ENCODE measurements at places on chromosomes 2 and 18. TPM values are rescaled to one million over a fixed set of nuclear protein-coding genes. Genes with fewer than 3 reads are reported as not detected.

EVA1A gene
- 30.4 TPM for total RNA-seq

UGT1A4 gene
- 0.24 TPM for total RNA-seq

FOXD4L1 gene
- total RNA-seq, result 1.0 TPM

CNDP1 gene
- not detected for total RNA-seq

RBKS gene
- 3.0 TPM for total RNA-seq

GRCh38 chr2:221673248-221673647 lies 101.1 kb upstream of the EPHA4 start:
- no peak for DNase-seq

- DNase-seq, result no peak
Measured at GRCh38 chr2:70767699-70768589, at the start of gene ADD2. Gene ADD2, minus strand, starts transcription at chr2:70768200. Its CDS starts 61,792 bp downstream, at chr2:70706408.

DNA sequence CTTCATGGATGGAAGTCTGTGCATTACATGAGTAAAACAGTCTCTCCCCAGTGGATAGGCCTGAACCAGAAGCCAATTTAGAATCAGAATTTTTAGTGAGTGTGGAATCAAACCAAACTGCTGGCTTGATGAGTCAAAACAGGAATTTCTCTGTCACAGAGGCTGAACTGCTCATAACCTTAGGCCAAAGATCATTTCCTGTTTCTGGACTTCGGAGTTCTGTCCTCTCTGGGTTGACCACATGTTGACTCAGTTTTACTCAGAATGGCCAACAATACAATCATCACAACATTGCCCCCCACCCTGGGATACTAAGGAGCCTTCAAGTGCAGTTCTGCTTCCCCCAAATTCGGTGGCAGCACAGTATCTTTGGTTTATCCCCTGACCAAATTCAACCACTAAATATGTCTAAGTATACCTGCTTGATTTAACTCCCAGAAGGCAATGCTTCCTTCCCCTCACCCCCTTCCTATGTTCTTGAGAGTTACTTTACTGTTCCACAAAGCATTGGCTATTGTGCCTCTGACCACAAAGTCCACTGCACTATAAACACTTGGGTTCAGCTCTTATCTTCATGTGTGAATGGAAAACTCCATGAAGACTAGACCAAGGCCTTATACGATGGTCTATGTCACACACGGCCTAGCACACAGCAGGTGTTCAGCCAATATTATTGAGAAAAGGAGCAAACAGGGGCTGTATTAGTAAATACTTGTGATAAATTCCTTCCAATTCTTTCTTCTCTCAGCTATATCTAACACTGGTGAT lies 67.8 kb downstream of the NXPH2 start:
- no peak for DNase-seq

- DNase-seq, result no peak
Measured at GRCh38 chr18:34352385-34353163, 127.9 kb upstream of the NOL4 start.

DNA sequence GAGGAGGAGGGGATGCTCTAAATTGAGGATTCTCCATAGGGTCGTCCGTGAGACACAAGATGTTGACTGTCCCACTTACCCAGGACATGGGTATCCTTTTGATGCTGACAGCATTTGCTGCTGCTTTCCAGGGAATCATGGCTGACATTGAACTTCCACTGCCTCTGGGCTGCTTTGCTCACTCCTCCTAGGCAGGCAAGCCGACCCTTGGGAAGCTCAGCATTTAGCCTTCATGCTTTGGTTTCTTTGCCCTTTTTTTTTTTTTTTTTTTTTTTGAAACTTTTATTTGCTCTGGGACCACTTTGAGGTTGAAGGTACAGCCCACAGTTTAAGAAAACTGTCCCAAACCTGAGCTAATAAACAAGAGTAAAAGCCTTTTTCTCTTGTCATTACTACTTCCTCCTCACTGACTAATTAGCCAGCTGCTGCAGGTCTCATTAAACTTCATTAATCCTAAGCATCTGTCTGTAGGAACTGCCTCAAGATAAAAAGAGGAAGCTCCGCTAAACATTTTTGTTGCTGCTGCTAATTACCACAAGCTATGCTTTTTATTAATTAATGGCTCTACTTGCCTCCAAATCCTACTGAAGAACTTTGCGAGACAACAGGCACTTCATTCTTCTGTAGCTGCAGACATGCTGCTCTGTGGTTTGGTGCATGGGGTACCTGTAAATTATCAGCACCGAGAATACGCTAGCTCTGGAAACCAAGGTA lies 125.4 kb downstream of the SPTBN1 start:
- DNase-seq, result no peak

DNA sequence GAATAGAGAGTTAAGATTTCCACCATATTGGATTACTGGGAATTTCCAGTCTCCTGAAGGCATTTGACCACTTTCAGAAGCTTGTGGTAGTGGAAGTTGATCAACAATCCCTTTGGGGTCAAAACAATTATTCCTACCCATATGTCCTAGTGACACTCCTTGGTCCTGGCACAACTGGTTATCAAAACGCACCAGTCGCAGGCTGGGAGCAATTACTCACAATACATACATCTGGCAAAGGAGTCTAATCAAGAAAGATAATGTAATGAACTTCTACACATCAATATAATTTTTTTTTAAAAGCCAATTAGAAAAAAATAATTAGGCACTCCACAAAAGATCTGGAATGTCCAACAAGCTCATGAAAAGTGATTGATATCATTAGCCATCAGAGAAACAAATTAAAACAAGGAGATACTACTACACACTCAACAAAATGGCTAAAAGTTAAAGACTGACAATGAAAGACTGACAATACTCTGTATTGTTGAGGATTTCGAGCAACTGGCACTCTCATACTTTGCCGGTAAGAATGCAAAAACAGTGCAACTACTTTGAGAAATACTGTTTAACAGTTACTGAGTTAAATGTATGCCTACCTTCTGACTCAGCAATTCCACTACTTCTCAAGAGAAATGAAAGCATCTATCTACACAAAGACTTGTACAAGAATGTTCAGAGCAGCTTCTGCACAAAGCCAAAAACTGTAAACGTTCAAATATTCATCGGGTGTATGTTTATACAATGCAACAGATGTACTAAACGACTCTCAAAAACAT lies 2.0 kb downstream of the INO80C start:
- no peak for DNase-seq

DNA sequence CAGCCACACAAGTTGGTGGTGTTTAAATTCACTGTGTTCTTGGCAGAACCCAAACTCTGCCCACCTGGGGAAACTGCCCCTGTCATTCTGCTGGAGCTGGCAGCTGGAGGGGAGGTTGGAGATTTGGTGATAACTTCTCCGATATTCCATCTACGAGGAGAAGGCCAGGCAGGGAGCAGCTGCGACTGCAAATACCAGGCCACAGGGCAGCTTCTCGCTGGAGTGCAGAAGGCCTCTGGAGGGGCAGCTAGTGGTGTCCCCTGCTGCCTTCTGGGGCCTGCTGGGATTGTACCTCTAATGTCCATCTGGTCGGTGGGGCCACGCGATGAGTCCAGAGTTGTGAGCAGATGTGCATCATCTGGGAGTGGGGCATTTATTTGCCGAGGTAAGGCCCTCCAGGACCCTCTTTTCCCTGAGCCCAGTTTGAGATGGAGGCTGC lies 98.9 kb downstream of the ACKR3 start:
- DNase-seq, result no peak

- DNase-seq, result no peak
Measured at GRCh38 chr2:119808516-119809147, 48.9 kb downstream of the PTPN4 start.

DNA sequence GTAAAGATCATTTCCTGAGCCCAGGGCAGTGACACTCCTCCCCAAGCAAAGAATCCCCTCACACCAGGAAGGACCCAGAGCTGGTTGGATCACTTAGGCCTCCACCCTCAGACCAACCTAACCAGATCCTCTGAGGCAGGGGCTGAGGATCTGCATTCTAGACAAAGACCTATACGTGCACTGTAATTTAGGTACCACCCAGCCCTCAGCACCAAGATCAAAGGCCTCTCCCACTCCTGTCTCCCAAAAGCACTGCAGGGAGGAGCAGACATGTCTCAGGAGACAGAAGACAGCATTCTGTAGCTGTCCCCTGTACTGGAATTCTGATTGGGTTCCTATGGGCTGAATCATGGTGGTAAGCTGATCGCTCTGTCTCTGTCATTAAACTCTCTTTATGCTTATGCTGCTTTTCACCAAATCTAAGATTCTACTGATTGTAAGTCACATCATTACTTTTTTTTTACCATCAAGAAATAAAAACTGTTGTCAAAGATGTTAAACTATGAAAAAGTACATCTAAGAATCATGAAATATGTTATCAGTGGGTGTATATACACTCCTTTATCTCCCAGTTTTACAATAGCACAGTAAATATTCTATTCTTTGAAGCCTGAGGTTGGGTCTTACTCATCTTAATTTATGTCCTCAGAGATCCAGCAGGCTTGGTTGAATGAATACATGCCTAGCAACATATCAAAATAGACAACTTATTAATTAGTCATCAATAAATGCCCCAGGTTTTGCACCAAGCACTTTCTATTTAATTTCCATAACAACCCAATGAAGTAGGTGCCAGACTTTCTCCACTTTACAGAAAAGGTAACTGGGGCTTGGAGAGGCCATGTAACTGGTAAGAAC lies 28.3 kb downstream of the MCFD2 start:
- DNase-seq, result no peak

GRCh38 chr18:61808286-61808685 lies 84.5 kb downstream of the RNF152 start:
- no peak for DNase-seq

Measured in upper lobe of left lung (tissue), 6 donors.